A549 (cell line): ENCODE measurements at places on chromosomes 6 and 20.

DNA sequence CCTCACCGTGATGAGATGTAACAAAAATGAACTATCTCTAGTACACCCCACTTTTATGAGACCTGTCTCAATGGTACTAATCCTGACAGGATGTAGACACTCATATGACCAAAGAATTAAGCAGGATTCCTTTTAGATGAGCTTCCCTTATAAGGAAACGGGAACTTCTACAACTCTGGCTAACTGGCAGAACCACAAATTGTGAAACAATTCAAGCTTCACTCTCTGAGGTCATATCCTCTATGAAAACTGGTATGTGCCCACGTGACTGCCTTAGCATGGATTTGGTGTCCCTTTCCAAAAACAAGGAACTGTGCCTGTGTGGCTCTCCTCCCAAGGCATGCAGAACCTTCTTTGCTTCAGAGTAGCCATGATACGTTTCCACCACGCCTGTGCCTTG, 14.1 kb upstream of the CPNE5 start:
- no peak for DNase-seq

DNA sequence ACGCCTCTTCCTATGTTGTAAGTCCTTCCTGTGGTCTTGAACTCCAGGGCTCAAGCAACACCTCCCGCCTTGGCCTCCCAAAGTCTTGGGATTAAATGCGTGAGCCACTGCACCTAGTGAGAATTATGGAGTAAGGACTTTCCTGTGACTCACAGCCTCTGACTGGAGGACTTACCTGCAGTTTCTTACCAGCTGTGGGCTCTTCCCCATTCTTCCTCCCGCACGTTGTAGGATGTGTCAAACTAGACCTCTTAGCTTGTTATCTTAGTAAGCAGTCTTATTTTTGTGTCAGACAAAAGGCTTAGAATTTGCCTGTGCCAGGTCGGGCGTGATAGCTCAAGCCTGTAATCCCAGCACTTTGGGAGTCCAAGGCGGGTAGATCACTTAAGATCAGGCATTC, 30.9 kb downstream of the BAK1 start:
- no peak for DNase-seq

GRCh38 chr20:57013217-57013616, 253.2 kb downstream of the BMP7 start:
- DNase-seq: no peak

DNA sequence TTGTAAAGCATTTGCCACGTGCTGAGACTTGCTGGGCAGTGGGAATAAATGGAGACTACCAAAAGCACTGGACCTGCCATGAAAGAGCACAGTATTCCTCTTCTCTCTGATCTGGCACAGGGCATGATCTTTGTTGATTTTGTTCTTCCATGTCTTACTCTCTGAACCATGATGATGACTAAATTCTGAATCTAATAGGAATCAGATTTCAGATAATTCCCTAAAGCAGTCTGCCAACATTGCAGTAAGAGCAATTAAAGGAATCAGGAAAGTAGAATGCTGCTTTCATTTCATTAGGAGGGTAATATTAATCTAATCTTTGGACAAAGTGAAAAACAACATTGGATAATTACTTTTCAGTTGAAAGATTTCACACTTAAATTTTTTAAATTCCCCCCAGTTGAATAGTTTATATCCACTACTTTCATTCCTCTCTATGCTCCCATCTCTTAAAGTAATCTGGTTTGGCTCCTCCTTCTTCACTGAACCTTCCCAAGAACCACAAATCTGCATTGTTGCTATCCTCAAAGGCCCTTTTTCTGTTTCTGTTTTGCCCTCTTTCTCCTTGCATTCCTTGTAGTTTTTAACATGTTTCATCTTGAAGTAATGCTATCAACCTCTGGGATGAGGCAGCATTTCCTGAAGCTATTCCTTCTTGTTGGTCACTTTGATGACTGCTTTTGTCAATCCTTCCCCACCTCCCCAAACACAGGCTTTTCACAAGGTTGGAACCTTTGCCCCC, 243.2 kb upstream of the TENT5A start:
- no peak for DNase-seq

DNA sequence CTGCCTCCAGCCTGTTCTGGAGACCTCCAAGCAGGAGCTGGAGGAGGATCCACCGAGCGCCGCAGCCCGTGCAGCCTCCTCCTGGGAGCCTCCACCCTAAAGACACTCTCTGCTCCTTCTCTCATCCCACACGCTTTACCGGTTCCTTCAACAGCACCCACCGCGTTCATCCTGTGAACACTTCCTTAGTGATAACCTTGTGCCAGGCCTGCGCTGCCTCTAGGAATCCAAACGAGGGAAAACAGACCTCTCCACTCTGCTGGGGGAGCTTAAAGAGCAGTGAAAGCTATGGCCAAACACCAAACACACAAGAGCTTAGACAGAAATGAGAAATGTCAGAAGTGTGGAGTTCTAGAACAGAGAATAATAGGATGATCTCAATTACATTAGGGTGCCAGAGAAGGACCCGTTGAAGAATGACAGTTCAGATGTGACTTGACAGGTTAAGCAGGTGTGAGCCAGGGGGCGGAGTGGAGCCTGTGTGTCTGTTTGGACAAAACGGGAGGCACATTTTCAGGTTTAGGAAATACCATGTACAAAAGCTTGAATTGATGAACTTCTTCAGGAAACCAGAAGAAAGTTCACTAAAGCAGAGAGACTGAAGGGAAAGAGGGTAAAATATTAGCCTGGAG, 28.5 kb upstream of the HLA-DRB5 start:
- DNase-seq: no peak

DNA sequence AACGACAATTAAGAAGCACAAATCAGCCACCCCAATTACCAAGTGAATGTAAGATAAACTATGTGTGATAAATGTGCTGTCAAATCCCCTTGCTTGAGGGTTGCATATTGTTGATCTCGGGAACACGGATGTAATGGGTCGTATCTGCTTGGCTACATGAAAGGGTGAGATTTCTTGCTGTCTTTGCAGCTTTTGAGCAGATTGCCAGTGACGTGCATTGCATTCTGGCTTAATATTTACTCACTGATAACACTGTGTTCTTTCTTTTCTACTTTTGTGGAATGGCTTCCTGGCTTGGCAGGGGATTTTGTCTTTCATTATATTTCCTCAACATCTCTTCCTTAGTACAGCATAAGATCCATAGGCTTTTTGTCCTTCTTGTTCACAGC, 10.5 kb upstream of the FAM210B start:
- no peak for DNase-seq

- no peak for DNase-seq
Measured at GRCh38 chr20:288956-289692, 1.4 kb downstream of the C20orf96 start.

DNA sequence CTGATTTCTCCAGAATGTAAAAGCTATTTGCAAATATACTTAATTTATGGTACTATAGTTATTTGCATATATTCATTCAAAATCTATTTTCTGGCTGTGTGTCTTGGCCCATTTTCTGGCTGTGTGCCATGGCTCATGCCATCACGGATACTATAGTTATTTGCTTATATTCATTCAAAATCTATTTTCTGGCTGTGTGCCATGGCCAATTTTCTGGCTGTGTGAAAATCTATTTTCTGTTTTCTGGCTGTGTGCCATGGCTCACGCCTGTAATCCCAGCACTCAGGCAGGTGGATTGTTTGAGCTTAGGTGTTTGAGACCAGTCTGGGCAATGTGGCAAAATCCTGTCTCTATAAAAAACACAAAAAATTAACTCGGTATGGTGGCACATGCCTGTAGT, 28.9 kb upstream of the RIPK1 start:
- no peak for DNase-seq

- no peak for DNase-seq
Measured at GRCh38 chr6:87754828-87755227, 52.8 kb upstream of the AKIRIN2 start.

DNA sequence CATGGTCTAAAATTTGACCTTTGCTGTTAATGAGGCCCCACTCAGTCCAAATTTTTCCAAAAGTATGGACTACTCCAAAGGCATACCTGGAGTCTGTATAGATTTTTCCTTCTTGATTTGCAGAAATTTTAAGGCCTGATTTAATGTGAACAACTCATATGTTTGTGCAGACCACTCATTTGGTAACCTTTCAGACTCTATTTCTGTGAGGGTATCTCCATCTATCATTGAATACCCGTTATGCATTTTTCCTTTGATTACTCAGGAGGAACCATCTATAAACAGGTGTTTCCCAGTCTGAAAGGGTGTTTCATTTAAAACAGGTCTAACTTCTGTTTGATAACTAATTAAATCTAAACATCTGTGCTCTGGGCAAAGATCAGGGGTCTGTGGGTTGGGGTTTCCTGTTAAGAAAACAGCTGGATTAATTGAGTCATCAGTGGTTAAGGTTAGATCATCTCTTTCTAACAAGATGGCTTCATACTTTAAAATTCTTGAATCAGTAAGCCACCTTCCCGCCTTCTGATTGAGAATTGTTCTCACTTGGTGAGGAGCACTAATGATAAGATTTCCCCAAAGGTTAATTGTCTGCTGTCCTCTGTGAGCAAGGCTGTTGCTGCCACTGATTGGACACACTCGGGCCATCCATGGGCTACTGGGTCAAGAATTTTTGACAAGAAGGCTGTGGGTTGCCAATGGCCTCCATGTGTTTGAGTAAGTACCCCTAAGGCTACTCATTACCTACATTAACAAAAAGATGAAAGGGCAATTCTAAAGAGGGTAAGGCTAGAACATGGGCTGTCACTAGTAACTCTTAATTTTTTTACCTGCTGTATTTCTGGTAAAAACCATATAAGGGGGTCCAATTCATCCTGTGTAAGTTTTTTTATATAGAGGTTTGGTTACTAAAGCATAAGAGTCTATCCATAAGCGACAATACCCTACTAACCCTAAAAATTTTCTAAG, 24.1 kb downstream of the HLA-B start:
- no peak for DNase-seq

DNA sequence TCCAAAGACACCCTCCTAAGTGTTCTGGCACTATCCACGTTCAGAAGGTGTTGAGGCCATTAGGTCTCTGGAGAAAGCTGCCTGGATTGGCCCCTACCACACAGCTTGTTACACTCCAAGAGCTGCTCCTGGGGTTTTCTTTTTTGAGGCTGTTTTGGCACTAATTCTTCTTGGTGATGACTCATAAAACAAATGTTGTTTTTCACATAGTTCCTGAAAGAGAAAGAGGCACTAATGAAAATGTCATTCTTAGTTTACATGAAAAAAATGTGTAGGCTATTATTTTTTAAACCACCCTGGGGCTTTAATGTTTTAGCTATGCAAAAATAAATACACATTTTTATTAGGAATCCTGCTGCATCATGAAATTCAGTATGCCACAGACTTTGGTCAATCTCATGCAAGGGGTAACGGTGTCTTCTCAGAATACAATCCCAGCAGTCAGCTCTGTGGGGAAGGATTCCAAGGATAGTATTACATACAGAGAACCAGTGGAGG, 38.1 kb downstream of the TBPL1 start:
- no peak for DNase-seq

GRCh38 chr6:99867026-99867425, 127.0 kb downstream of the MCHR2 start:
- no peak for DNase-seq

- no peak for DNase-seq
Measured at GRCh38 chr20:24637087-24637486, 167.7 kb downstream of the SYNDIG1 start.

GRCh38 chr20:62238569-62239277, 402 bp downstream of the OSBPL2 start:
- no peak for DNase-seq

DNA sequence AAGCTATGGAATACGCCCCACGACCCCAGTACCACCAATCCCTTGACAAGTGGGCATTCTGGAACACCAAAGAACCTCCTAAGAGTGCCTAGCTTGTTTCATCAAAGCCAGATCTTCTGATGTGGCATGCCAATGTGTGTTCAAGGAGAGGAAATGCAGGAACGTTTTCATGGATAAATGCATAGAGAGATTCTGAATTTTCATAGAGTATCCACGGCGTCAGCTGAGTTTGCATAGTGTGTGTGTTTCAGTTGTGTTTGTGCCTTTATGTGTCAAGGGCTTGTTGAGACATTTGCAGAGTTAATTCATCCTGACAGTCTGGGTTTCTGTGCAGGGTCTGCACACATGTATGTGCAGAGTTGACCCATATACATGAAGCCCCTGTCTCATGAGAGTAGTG, 172.7 kb upstream of the LRFN2 start:
- DNase-seq: no peak

DNA sequence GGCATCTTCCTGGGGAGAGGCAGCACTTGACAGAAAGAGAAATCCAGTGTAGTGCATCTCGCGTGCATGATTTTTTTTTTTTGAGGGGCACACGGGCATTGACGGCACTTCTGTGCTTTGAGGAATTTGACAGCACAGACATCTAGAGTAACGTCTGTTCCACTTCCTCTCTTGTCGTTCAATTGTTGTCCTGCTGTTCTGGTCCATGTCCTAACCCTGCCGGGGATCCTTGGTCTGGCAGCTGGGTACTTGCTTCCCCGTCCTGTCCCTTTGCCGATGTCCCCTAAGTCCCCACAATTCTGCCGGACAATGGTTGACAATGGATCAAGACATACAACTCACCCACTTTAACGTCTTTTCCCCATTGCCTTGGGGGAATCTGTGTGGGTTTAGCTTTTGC, 46.0 kb upstream of the NAA20 start:
- DNase-seq: no peak

DNA sequence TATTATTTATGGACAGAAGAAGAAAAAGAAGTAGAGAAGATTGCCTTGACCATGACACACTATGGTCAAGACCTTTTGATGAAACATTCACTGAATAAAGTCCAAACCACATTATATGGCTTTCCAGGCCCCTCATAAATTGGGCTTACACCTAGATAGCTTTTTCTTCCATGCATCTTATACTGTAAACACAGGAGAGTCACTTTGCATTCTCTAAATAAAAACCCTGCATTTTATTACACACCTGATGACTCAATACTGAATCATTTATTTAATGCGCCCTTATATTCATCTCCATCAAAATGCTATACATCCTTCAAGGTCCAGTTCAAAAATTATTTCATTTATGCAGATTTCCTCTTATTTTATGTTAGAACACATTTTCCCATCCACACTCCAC, 78.0 kb downstream of the COL21A1 start:
- no peak for DNase-seq

DNA sequence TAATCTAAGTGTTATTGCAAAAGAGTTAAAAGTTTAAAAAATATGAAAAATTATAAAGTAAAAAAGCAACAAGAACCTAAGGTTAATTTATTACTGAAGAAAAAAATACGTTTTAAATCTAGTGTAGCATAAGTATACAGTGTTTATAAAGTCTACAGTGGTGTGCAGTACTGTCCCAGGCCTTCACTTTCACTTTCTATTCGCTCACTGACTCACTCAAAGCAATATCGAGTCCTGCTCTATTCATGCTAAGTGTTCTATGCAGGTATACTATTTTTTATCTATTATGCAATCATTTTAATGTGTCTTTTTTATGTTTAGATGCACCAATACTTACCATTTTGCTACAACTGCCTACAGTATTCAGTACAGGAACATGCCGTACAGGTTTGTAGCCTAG, 113.0 kb downstream of the MANEA start:
- no peak for DNase-seq

DNA sequence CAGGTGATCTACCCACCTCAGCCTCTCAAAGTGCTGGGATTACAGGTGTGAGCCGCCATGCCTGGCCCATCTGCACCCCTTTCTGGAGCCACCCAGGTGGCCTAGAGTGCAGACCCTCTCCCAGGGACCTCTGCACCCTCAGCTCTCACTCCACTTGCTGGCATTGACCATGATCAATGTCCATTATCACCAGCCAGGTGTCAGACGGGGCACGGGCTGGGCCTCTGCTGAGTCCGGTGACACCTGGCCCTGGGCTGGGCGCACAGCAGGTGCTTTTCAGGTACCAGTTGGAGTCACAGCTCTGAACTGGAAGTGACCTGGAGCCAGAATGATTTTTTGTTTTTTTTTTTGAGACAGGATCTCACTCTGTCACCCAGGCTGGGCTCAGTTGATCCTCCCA, 91.8 kb upstream of the PMEPA1 start:
- no peak for DNase-seq
